ENCODE measurements at places on chromosomes 6 and 20. TPM values are rescaled to one million over a fixed set of nuclear protein-coding genes. Genes with fewer than 3 reads are reported as not detected.

DNA sequence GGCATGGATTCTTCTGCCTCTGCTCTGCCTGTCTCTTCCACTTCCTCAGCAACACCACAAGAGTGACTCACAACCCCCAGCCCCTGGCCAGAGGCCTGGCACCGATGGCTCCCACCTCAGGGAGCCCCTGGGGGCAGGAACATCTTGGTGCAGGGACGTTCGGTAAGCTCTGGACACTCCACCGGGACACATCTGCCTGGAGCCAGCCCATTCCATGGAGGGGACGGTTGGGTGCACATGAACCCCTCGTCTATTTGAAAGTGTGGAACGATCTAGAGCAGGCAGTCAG lies 246.5 kb downstream of the ERMARD start:
- no peak for DNase-seq

PACSIN1 gene
- total RNA-seq, result 0.49 TPM

NEURL2 gene
- total RNA-seq, result 8.9 TPM

DNA sequence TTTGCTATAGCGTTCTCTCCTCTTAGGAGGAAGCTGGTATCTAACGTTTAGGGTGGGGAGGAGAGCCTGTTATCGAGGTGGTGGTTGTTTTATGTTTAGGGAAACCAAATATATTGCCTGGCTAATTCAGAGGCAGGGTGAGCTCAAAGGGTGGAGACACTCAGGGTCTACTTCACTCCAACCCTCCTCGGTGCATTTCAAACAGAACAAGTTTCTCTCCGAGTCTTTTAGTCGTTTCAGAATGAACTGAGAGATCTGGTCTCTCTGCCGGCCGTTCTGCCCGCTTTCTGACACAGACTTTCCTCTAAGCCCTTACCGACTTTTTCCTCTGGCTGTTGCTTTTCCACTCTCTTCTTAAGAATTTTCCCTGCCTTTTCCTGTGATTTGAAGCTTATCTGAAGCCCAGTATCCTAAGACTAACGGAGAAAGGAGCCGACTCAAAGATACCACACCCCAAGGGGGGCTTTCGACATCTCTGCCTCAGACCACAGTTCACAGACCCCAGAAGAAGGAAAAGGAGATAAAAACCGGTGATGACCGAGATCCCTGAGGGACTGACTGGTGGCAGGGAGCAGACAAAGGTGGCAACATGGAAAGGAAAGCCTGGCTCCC lies 865 bp downstream of the STK38 start:
- no peak for DNase-seq

ATP6V1G2 gene
- total RNA-seq, result 4.8 TPM

NRN1 gene
- 90.1 TPM for total RNA-seq

FAM209B gene
- not detected for total RNA-seq

- DNase-seq, result no peak
Observed at GRCh38 chr6:85460921-85461797, 11.3 kb downstream of the NT5E start.

GRCh38 chr6:107542192-107542668 lies 52.3 kb downstream of the SOBP start:
- no peak for DNase-seq

- no peak for DNase-seq
Observed at GRCh38 chr20:25045343-25045712, 12.6 kb downstream of the ACSS1 start.

GRCh38 chr20:16476032-16476431 lies 97.2 kb downstream of the KIF16B start:
- no peak for DNase-seq
